Tracheal epithelial cell (primary cell): ENCODE measurements at places on chromosomes 3 and 15. TPM values are rescaled to one million over a fixed set of nuclear protein-coding genes. Genes with fewer than 3 reads are reported as not detected.

Gene TJP1
- 56.7 and 78.8 TPM in 2 replicates for total RNA-seq

Gene GXYLT2
- total RNA-seq = 0.85 and 3.1 TPM in 2 replicates

Gene MAGEL2
- total RNA-seq = not detected in 2 replicates

Gene PARP14
- 18.8 and 44.8 TPM in 2 replicates for total RNA-seq

Gene LRRK1
- 6.2 and 9.2 TPM in 2 replicates for total RNA-seq

Gene PTPRG
- total RNA-seq = 14.7 and 17.1 TPM in 2 replicates

Gene CAMK2N2
- total RNA-seq = 0.24 TPM in 1 of 2 replicates, not detected in the other

Gene SV2B
- under 0.01 and 0.24 TPM in 2 replicates for total RNA-seq

Gene MESP1
- total RNA-seq = under 0.01 and 0.43 TPM in 2 replicates

Gene ADPRH
- total RNA-seq = 1.1 and 1.7 TPM in 2 replicates

Gene TICRR
- 0.21 and 1.4 TPM in 2 replicates for total RNA-seq

Gene CMTM8
- total RNA-seq = 1.7 TPM in 2 replicates

Gene PLCB2
- total RNA-seq = under 0.01 TPM in 1 of 2 replicates, not detected in the other

Gene RLBP1
- 0.96 TPM in 1 of 2 replicates, not detected in the other for total RNA-seq

Gene FOXB1
- total RNA-seq = not detected in 2 replicates
